Type B pancreatic cell (in vitro differentiated cells): ENCODE measurements at places on chromosomes 2 and 18.

DNA sequence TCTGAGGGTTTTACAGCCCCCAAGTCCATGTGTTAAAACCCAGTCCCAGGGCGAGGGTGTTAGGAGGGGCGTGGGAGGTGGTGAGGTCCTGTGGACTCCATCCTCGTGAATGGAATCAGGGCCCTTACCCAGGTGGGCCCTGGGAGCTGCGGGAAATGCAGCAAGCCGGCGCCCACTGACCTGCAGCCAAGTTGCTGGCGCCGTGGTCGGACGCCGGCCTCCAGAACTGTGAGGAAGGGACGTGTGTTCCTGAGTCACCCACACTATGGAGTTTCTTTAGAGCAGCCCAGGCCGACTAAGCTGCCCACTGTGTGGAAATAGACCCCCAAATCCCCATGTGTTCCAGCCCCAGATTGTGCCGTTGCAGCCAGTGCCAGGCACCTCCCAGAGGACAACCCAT lies 26.4 kb downstream of the CTDP1 start:
- DNase-seq, result no peak

DNA sequence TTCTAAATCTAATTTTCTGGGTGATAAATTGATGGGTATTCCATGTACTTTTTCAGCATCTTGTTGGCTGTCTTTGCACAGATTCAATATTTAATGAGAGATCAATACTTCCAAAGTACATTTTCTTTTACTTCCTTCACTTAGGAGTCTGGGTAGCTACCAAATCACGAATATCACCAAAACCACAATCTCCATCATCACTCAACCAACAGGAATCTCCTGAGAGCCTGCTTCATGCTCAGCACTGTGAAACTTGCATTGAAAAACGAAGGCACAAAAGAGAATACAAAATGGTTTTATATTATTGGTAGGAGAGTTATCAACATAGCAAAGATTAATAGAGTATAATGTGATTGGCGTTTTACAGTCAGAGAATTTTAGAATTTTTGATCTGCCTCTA lies 261.5 kb upstream of the DSEL start:
- no peak for DNase-seq

GRCh38 chr2:56753182-56753581 lies 569.4 kb downstream of the CCDC85A start:
- no peak for DNase-seq

DNA sequence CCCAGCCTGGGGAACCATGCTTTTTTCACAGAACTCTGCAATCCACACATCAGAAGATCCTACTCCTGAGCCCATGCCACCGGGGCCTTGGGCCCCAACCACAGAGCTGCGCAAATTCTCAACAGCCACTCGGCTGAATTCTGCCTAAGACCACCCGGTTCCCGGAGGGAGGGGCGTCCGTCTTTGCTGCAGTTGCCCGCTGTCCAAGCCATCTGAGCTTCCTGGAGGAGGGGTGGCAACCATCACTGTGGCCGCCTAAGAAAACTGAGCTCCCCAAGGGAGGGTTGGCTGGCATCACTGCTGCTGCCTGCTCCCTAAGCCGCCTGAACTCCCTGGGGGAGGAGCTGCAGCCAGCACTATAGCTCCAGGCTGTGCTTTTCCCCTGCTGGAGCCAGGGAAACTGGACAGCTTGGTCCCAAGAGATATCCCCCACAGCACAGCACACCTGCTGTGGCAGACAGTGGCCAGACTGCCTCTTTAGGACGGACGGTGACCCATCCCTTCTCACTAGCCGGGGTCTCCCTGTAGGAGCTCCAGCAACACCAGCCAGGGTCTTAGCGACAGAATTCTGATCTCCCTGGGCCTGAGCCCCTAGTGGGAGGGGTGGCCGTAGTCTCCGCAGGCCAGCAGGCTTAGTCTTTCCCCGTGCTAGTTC lies 1411.6 kb upstream of the CDH2 start:
- DNase-seq, result no peak

GRCh38 chr2:23506531-23507266 lies 121.7 kb downstream of the KLHL29 start:
- DNase-seq, result no peak
